ENCODE measurements at places on chromosomes 4 and X.

GRCh38 chr4:88822034-88822789, 124.6 kb upstream of the NAP1L5 start:
- no peak for DNase-seq

DNA sequence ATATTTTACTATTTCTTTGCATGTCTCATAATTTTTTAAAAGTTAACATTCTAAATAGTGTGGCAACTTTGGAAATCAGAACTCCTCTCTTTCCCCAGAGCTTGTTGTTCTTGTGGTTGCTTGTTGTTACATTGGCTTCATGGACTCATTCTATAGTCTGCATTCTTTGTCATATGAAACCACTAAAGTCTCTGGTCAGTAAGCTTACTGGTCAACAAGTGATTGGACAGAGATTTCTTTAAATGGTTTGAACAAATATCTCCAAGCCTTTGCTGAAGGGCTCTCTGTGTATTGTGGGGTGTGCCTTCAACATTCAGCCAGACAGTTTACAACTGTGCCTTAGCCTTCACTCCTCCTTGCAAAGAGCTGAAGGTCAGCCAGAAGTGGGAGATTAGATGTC, 147.2 kb downstream of the OPHN1 start:
- DNase-seq = no peak

GRCh38 chr4:23828779-23829178, 61.1 kb downstream of the PPARGC1A start:
- DNase-seq = no peak

- no peak for DNase-seq
Observed at GRCh38 chr4:3021127-3021526, 53.2 kb downstream of the HTT-AS start.

DNA sequence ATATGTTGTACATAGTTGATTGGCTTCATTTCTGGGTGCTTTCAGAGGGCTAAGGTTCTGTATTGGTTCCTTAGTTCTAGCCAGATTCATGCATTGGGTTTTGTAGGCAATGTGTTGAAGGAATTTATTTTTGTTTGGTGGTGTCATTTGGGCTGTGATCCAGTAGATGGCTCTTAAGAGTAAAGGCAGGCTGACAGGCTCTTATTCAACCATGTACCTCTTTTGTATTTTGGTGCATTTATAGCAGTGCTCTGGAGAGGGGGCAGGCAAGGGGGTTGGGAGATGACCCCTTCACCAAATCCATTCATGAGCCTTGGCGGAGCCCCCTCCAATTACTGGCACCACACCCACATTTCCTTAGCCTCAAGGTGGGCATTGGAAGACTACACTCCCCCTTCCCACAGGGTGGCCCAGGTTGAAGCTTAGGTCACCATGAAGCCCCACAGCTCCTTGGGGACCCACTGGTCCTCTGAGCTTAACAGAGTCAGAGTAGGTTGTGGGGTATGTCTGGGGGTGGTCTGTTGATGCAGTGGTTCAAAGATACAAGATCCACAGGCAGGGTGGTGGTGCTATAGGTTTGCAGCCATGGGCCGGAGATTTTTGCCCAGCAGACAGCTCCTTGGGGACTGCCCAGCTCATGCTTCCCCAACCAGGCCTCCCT, 143.0 kb upstream of the GNPDA2 start:
- no peak for DNase-seq

DNA sequence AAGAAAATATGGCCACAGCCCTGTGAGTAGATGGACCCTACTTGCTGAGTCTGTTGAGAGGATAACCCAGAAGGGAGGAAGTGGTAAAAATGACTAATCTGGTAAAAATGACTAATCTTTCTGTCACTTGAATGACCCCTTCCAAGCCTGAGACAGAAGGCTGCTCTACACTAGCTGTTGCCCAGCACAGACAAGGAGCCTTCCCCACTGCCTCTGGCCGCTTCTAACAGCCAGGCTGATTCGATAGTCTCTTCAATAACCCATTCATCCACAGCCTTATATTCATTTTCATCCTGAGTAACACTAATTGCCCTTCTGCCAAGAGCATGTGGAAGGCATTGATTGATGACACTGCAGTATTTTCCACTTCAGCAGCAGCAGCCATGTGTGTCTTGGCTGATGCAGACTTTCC, 18.4 kb downstream of the MAGEB17 start:
- no peak for DNase-seq

DNA sequence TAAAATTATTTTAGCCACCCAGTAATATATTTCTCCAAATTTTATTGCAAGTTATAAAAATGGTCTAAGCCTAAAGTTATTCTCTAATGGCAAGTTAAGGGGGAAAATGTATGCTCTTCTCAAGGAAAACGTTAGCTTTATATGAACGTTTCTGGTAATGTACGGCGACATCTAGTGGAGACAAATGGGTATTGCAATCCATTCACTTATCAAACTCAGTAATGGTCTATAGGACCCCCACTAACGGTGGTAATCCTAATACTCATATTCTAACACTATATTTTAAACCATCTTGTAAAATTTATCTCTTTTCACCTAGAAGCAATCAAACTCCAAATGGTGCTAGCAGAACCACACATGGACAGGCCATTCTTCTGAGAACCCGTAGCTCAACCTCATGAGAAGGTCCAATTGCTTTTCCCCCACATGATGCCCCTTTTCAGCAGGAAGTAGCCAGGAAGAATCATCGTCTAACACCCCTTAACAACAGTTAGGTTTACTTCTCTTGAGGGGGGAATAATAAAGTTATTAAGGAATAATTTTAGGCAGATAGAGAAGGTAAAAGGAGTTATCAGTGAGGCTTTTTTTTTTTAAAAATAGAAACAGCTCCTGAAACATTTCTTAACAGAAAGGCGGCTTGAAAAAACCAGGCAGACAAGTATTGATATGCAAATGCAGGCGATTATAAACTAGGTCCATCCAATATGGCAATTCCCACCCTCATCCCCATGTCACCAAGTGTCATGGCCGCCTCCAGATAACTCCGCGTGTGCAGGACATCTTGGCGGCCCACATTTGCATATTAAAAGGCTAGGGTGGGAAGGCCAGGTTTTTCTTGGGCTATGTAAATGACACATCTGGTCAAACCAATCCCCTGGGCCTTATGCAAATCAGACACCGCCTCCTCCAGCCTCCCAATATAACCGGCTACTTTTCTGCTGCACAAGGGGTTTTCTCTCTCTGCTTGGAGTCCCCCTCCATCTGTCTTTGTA, 35.0 kb downstream of the NUDT11 start:
- DNase-seq = no peak

- DNase-seq = no peak
Observed at GRCh38 chr4:83104991-83105390, 9.5 kb downstream of the PLAC8 start.

DNA sequence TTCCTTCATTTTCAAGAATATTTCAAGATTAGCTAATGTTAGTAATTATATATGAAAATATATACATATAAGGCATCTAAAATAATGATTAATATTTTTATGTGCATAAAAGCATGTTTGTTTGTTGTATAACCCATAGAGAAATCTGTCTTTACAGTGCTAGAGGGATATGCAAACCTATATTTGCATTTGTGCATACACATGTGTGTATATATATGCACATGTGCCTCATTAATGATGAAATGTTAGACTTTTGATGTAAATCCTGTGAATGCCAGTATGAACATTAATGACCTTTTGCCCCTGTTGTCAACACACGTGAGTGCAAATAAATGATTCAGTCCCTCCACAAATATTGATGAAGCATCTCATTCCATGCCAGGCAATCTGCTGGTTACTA, 197.9 kb downstream of the ARHGAP10 start:
- DNase-seq = no peak

DNA sequence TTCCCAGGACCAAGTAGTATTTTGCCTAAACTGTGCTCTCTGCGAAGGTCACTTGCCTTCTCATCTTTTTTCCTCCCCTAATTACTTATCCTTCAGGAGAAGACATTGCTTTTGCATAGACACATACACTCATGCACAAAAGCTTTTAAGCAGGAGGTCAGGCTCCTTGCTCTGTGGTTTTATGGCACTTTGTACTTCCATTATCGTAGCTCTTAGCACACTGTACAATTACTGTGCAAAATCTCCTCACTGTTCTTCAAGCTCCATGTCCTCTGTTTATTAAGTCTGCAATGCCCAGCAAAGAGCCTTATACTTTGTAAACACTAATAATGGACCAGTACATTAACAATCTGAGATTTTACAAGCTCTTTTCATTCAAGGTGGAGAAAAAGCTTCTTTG, 188.4 kb upstream of the GNPDA2 start:
- no peak for DNase-seq

DNA sequence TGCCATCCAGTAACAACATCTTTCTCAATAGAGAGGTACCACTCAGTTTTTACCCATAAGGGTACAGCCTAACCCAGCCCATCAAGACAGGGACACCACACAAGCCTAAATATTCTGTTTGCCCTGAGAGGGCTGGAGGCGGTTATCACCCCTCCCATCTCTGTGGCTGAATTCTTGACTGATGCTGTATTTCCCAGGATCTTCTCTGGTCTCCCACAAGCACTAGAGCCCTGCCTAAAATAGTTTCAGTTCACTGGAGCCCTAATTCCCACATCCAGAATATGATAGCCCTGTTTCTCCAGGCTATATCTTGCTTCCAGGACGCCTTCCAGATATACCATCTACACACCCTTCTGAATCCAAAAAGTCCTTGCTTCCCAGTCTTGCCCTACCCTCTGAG, 91.6 kb upstream of the NMU start:
- no peak for DNase-seq

DNA sequence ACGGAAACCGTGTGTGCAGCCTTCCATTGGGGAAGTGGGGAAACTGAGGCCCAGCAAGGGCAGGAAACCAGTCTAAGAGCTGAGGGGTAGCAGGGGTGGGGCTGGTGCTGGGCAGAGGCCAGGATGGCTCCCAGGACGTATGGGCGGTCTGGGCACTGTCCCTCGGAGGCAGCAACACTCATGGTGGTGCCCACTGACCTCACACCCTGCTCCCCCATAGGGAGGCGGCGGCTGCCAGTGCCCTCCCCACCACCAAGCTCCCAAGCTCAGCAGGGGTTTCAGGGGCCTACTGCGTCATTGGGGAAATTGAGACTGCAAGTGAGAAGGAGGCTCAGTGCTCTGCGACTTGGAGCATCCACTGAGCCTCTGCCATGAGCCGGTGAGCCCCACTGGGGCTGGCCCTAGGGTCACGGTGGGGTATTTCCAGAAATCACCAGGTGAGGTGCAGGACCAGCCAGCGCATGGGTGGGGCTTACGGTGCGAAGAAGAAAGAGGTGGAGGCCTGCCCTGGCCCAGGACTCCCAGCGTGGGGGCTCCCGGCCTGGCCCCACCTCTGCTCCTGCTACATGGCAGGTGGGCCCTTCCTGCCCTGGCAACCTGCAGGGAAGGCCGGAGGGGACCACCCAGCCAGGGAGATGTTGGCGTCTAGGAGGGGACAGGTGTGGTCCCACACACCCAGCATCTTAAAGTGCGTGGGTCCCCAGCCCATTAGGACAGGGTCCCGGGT, 915 bp downstream of the MSANTD1 start:
- no peak for DNase-seq

DNA sequence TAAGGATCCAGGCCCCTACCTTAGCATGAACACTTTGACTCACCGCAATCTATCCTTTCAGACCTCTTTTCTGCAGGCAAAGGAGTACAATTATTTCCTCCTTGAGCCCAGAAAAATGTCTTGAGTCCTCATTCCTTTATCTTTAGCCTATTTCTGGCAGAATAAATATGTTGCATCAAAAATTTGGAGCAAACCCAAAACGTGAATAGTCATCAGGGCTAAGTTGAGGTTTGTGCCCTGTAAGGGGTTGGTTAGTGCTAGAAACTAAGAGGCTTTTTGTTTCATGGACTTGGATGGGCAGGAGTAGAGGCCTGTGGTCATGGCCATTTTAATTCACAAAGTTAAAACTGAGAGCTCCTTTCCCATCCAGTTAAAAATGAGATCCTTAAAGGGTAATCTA, 460.3 kb downstream of the GBA3 start:
- no peak for DNase-seq

DNA sequence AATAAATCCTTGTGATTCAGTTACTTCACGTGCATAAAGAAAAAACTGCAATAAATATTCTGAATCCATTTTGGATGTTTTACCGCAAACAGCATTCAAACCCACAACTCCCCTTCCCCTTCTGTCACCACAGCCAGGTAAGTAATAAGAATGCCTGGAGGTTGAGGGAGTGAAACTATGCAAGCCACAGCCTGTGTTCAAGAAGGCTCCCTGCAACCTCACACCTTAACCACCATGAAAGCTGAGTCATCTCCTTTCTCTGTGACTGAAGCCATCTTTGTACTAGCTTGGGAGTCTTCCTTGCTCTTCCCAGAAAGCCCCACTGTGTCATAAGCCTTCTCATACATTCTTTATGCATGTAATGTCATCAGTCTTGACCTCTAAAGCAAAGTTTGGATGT, 297.0 kb upstream of the PUDP start:
- no peak for DNase-seq

GRCh38 chr4:8069102-8069752, 89.4 kb downstream of the ABLIM2 start:
- no peak for DNase-seq

Measured in KG1 (cell line).